ENCODE measurements at places on chromosomes 13 and 19.

GRCh38 chr13:66809485-66809884 lies 420.7 kb downstream of the PCDH9 start:
- DNase-seq: no peak

DNA sequence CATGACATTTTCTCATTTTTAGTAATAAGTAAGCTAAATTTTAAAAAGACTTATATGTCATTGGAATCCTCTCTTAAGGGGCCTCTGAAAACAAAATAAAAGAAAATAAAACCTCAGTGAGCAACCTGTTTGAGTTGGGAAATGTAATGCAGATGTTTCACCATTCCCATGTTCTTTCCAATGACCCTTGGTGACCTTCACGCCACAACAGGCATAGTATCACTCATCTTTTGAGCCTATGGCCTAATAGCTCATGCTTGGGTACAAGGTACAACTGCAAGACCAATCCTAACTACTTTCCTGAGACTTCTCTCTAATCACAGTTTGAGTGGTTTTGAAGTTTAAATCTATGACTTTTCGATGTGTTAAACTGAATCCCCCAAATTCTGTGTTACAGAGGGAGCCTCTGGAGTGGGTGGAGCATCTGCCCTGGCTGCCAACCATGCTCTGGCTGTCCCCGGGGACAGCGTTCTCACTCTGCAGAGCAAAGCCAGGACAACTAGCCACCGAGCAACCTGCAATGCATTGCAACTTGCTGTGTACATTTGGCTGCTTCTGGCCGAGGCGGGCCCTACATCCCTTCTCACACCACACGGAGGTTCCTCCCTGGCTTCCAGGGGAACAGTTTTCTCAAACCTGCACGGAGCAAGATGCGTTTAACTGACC lies 307.9 kb upstream of the MAB21L1 start:
- no peak for DNase-seq

GRCh38 chr19:39097299-39097698 lies 13.1 kb downstream of the ACP7 start:
- no peak for DNase-seq

DNA sequence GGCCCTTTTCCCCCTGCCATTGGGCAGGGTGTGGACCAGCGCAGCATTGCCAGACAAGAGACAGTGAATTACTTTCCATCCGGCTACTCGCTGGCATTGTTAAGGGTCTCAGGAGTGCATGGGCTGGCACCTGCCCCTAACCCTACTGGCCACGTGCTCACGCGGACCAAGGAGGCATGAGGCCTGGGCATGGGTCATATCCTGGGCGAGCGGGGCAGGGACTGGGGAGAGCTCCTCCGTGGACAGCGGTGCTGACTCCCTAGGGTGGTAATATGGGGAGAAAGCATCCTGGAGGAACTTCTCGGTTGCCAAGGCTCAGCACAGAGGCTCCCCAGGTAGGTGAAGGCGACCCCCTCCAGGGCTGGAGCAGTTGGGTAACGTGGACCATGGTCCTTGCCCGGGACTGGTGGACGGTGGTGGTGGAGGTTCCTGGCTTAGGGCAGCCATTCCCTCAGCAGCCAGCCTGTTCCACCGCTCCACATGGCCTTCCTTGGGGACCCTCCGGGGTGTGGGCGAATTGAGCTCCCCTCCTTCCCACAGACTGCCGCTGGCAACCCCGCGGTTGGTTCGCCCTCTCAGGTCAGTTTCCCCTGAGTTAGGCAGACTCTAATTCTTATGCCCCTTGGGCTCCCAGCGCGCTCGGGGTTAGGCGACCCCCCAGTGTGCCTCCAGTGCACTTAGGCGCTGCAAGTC lies 465.1 kb downstream of the SLITRK5 start:
- no peak for DNase-seq

DNA sequence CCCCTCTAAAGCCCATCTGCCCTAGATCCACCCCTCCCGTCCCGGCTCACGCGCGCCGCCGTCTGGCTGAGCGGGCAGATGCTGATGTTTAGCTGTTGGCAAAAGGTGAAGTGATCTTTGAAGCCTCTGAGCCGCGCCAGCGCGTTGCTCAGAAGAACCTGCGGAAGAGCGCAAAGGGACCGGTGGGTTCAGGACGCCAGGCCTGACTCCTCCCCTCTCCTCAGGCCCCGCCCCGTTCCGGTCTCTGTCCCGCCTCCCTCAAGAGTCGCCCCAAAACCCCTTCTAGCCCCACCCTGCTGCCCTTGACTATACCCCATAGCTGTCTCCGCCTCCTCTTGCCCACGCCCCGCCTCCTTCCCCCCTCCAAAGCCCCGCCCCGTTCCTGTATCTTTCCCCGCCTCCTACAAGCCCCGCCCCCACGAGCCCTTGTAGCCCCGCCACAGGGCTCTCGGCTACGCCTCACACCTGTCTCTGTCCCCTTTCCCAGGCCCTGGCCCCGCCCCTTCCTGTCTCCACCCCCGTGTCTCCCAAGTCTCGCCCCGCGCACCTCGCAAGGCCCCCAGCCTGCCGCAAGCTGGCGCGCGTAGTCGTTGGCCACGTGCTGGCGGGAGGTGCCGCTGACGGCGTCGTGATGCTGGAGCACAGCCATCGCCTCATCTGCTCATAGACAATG lies 9.5 kb downstream of the MAN2B1 start:
- no peak for DNase-seq

DNA sequence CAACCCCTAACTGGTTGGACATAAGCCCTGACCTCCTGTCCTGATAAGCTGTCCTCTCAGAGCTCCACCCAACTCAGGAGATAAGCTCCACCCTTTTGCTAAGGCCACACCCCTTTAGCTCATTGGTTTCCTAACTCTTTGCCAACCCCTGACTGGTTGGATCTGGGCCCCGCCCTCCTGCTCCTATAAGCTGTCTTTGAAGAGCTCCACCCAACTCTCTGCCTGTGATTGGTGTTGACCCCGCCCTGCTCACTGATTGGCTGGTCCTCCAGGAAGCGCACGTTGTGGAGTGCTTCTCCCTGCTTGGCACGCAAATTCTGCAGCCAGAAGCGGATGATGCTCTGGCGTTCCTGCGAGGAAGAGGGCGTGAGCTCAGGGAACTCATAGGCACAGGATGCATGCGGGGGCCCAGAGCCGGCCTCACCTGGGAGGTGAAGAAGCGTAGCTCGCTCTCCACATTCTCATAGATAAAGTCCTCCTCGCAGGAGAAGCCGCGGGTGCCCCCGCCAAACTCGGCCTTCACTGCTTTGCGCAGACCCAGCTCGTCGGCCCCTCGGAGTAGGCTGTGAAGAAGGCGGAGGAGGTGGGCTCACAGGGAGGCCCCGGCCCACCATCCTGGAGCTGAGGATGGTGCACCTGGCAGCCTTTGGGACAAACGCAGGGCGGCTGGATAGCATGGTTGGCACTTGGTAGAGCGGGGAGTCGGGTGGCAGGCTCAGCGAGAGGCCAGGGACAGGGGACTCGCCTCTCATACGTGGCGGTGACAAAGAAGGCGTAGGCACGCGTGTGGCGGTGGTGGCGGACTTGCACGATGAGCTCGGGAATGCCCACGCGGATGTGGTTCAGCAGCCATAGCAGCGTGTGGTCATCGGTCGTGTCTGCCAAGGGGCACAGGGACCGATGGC lies 1.7 kb downstream of the ANO8 start:
- peak; percentile 81 for DNase-seq

- DNase-seq: peak; percentile 95
Observed at GRCh38 chr19:48752496-48753365, at the start of gene FUT1. Gene FUT1, minus strand, starts transcription at chr19:48752641. Its CDS starts 1,360 bp downstream, at chr19:48751281.

DNA sequence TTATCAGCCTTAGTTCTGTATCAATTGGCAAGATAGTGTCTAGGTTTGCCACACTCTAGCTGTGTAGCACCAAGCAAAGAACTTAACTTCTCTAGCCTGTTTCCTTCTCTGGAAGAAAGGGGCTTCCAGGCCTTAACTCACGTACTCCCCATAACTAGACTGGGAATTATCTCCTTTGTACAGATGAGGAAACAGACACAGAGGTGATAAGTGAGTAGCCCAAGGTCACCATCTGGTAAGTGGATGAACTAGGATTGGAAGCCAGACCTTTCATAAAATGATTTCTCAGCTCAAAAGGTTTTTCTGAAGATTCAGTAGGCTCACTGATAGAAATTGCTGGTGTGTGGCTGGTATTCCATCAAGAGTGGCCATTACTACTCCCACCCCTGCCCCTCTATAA lies 3.1 kb downstream of the ZNF428 start:
- no peak for DNase-seq

DNA sequence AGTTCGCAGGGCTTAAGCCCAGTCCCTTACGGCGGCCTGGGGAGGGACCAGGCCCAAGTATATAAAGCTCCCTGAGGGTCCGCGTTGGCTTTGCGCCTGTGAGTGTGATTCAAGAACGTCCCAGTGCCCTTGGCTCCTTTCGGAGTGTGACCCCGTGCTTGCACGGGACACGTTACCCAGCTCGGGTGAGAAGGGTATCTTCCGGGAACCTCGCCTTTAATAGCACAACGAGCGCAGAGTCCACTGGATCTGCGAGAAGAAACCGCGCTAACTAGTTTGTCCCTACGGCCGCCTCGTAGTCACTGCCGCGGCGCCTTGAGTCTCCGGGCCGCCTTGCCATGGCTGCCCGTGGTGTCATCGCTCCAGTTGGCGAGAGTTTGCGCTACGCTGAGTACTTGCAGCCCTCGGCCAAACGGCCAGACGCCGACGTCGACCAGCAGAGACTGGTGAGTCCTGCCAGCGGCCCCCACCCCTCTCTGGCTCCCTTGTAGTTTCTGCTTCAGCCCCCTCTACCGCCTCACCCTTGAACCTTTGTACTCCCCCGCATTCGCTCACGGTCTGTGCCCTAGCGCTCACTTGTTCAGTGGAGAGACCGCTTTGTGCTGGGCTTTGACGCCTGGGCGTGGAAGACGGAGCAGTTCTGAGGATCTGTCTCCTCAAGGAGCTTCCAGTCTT lies at the start of gene DNAJC15:
Gene DNAJC15, plus strand, starts transcription at position 298 of the 675 bp plus-strand sequence. Its CDS starts 41 bp downstream, at position 339.
- peak; percentile 82 for DNase-seq

DNA sequence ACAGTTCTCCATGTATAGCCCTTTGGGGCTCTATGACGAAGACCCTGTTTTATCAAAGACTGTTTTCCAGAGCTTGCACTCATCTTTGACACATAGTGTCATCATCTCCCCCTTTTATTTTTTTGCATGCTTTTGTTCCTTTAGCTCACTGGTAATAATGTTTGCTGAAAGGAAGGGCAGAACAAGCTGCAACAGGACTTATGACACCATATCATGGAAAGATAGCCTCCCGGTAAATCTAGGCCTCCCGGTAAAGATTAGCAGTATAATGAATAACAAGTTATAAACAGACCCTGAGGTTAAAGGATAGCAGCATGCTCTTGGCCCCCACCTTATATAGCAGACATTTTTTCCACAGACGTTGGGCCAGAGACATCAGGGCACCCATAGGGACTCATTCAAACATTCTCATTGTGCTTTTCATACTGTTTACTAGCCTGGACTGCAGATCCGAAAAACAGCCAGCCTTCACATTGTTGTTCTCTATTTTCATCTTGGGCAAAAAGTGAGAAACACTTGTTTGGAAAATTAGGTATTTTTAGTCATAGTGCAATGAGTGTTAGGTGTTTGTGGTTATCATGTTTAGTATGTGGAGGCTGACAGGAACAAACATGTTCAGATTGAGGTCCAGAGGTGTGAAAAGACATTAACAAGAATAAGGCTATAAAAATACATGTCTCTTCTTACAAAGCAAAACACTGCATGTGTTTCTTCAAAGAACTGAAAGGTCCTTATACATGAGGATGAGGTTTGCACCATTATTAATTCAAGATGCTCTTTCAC lies 136.9 kb upstream of the SPRY2 start:
- DNase-seq: no peak

DNA sequence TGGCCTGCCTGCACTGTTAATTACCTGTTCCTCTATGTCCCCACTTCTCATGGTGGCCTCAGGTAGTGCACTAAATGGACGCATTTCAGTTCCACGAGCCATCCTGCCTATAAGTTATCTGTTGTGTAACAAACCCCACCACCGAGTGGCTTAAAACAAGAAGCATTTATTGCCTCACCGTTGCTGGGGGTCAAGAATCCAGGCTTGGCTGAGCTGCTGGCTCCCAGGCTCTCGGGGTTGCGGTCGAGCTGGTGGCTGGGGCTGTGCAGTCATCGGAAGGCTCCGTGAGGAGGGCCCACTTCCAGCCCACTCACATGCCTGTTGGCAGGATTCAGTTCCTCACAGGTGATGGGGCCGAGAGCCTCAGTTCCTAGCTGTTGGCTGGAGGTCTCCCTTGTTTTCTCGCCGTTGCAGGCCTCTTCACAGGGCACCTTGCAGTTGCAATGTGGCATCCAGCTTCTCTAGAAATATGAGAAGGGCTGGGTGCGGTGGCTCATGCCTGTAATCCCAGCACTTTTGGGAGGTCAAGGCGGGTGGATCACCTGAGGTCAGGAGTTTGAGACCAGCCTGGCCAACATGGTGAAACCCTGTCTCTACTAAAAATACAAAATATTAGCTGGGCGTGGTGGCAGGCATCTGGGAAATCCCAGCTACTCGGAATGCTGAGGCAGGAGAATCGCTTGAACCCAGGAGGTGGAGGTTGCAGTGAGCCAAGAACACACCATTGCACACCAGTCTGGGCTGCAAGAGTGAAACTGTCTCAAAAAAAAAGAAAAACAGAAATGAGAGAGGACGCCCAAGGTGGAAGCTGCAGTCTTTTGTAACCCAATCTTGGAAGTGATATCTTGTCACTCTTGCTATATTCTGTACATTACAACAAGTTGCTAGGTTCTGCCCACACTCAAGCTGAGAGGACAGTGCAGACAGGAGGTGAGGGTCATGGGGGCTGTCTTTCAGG lies 6.5 kb upstream of the PTOV1 start:
- no peak for DNase-seq

- DNase-seq: peak; percentile 90
Observed at GRCh38 chr13:97127842-97128241, 94.3 kb upstream of the MBNL2 start.

- DNase-seq: no peak
Observed at GRCh38 chr13:40597735-40598365, 68.6 kb downstream of the FOXO1 start.

- no peak for DNase-seq
Observed at GRCh38 chr13:26653310-26653709, 95.8 kb downstream of the WASF3 start.

- DNase-seq: no peak
Observed at GRCh38 chr19:49104229-49104864, 9.8 kb upstream of the LIN7B start.

DNA sequence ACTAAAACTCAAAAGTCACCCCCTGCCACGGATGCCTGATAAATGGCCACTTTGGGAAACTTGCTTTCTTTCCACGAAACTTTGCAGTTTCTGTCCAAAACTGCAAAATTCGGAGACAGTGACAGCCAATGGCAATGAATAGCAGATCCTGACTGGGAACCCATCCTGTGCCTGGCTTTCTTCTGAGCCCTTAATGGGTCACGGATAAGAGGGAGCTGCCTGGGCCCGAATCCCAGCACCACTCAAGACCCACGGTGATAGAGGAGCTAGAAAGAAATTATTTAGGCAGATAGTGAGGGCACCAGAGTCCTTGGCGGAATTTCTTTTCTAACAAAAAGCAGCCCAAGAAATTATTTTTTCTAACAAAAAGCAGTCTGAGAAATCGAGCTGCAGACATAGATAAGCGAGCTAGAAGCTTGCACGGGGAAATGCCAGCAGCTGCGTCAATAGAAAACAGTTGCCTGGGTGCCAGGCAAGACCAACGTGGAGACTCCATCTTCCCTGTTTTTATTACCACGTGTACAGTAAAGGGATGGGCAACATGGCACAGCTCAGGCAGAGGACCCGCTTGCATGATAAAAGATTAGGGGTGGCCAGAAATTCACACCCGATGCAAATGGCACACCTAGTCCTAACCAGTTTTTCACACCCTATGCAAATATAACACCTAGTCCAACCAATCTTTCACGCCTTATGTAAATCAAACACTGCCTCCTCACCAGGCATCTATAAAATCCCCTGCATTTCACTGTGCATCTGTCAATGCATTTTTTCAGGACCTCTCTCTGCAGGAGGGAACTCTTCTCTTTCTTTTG lies 7.1 kb upstream of the HSH2D start:
- no peak for DNase-seq

GRCh38 chr13:35140321-35140720 lies 198.3 kb downstream of the NBEA start:
- no peak for DNase-seq
